Lower leg skin (tissue), 4 donors: ENCODE measurements at places on chromosomes 13 and 19. TPM values are rescaled to one million over a fixed set of nuclear protein-coding genes. Genes with fewer than 3 reads are reported as not detected.

Gene MCEMP1
- total RNA-seq: not detected

Gene TMEM59L
- total RNA-seq: 0.63 TPM

GRCh38 chr13:41668130-41668757 is 210.9 kb downstream of the RGCC start:
- DNase-seq: peak; percentile 82

DNA sequence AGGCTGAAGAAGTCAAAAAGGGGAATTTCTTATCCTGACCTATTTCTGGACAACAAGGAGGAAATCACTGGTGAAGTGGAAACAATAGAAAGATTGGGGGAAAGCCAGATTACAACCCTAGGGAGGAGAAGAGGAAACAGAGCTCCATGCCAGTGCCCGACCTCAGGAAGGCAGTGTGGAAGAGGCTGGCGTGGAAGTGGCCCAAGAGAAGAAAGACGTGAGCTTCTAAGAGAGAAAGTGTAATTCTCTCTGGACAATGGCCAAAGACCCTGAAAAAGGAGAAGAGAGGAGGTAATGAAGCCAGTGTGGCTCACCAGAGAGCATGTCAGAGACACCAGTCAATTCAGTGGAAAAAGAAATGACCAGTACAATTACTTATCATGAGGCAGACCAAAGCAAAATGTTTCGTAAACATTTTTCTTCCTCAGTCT is 52.6 kb upstream of the URAD start:
- no peak for DNase-seq

GRCh38 chr19:1440418-1440801 is 2.2 kb downstream of the RPS15 start:
- DNase-seq: no peak

GRCh38 chr19:30360376-30361106 is 11.6 kb upstream of the ZNF536 start:
- DNase-seq: peak; percentile 52

- no peak for DNase-seq
These were observed 23.8 kb downstream of the APBA3 start for GRCh38 chr19:3737487-3738205.
